ENCODE measurements at places on chromosomes 11 and 22.

- DNase-seq: no peak
These were observed 10.2 kb upstream of the SSTR3 start for GRCh38 chr22:37222440-37222971.

DNA sequence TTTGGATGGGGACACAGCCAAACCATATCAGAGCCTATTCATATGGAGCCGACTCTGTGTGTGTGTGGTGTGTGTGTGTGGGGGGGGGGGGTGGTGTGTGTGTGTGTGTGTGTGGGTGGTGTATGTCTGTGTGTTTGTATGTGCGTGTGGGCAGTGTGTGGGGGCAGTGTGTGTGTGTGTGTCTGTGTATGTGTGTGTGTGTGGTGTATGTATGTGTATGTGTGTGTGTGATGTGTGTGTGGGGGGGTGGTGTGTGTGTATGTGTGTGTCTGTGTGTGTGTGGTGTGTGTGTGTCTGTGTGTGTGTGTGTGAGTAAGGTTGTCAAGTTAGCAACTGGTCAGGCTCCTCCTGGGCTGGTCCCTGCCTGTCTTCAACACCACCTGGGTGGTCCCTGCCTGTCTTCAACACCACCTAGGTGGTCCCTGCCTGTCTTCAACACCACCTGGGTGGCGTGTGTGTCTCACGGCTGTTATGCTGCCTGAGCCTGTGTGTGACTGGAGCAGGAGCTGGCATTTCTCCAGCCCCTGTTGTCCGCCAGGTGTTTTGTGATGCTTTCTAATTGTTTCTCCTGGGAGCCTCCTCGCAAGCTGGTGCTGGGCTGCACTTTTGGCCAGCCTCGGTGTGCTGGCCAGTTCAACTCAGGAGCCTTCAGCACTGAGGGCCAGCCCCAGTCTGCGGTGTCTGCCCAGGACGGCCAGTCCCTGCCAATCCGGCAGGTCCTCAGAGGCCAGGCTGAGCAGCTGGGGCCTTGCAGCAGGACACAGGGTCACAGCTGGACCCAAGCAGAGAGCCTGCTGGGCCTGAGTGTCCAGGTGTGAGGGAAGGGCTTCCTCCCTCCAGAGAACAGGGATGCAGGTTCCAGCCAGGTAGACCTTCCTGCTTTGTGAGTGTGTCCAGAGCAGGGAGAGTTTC is 21.5 kb upstream of the PVALB start:
- DNase-seq: no peak

- peak; percentile 59 for DNase-seq
These were observed 125.1 kb downstream of the BCR start for GRCh38 chr22:23305321-23305910.

DNA sequence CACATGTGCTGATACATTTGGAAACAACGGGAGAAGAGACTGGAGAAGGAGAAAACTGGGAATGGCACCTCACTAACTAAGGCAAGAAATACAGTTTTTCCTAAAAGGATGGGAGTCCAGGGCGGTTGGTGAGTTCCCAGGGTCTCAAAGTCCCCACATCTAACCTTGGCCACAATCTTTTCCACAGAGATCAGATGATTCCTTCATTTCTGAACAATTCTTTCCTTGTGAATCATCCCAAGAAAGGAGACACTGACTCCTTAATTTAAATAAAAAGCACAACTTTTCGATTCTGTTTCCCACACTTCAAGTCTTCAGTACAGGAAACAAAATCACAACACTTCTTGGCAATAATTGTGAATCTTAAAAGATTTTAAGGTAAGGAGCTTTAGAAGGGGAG is 384.7 kb downstream of the DCDC1 start:
- peak; percentile 42 for DNase-seq

DNA sequence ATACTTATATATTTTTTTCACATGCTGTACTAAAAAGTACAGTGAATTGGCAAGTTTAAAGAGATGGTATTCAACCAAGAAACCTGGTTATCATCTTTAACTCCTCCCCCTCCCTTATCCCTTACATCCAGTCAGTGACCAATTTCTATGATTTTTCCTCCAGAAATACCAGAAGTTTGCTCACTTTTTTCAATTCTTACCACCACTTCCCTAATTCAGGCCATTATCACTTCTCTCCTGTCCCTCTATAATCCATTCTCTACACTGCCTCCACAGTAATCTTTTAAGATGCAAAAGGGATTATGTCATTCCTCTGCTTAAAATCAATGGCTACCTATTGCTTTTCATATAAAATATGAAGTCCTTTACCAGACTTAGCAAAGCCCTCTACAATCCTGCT is 62.8 kb downstream of the CEP57 start:
- DNase-seq: no peak

DNA sequence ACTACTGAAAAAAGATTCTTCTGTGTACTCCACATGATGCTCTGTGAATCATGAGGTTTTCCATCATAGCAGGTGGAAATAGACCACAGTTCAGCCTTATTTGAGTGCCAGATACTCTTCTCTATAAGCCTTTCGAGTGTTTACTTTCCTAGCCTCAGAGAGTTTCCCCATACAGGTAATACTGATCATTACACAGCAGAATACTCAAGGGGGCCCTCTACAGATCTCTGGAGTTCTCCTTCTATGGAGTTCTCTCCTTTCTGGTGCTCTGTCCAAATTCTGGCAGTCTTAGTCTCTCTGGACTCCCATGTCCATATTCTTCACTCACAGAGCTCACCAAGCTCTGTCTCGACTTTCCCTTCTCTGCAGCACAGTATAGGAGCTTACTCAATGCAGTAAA is 175.7 kb upstream of the CARD18 start:
- DNase-seq: no peak

GRCh38 chr22:44567846-44568493 is 69.9 kb upstream of the RTL6 start:
- DNase-seq: no peak

- no peak for DNase-seq
These were observed 135.0 kb upstream of the NECTIN1 start for GRCh38 chr11:119863851-119864601.

DNA sequence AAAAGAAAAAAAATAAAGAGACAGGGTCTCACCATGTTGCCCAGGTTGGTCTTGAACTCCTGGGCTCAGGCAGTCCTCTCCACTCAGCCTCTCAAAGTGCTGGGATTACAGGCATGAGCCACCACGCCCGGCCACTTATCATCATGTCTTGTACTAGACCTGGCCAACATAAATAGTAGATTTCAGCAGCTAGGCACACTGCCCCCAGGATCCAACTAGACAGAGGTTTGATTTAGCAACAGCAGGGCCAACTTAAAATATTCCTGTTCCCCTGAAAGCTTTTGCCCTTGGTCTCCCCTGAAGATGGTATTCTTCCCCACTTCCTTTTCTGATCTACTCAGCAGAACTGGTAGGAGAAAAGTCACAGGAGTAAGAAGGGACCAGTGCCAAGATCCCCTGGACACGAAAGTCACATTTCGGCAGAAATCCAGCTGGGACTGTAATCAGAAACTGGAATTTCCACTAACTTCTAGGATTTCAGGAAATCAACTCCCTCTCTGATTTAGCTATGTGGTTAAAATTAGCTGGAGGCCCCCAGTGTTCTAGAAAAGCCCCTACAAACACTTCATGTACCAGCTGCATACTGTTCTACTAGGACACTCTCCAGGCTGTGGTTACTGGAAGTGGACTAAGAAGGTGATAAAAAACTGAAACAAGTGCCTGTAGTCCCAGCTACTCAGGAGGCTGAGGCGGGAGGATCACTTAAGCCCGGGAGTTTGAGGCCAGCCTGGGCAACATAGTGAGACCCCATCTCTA is 8.9 kb upstream of the PPP2R1B start:
- DNase-seq: peak; percentile 15

- DNase-seq: no peak
These were observed 22.7 kb upstream of the CTSD start for GRCh38 chr11:1786466-1786865.

GRCh38 chr11:65478388-65479183 is 20.3 kb upstream of the MALAT1 start:
- peak; percentile 35 for DNase-seq

- DNase-seq: no peak
These were observed 60.5 kb downstream of the LIF start for GRCh38 chr22:30186041-30186440.

- no peak for DNase-seq
These were observed 630 bp downstream of the CASP4 start for GRCh38 chr11:104967534-104968354.

- DNase-seq: peak; percentile 47
These were observed 15.5 kb upstream of the RAC2 start for GRCh38 chr22:37259540-37260029.

DNA sequence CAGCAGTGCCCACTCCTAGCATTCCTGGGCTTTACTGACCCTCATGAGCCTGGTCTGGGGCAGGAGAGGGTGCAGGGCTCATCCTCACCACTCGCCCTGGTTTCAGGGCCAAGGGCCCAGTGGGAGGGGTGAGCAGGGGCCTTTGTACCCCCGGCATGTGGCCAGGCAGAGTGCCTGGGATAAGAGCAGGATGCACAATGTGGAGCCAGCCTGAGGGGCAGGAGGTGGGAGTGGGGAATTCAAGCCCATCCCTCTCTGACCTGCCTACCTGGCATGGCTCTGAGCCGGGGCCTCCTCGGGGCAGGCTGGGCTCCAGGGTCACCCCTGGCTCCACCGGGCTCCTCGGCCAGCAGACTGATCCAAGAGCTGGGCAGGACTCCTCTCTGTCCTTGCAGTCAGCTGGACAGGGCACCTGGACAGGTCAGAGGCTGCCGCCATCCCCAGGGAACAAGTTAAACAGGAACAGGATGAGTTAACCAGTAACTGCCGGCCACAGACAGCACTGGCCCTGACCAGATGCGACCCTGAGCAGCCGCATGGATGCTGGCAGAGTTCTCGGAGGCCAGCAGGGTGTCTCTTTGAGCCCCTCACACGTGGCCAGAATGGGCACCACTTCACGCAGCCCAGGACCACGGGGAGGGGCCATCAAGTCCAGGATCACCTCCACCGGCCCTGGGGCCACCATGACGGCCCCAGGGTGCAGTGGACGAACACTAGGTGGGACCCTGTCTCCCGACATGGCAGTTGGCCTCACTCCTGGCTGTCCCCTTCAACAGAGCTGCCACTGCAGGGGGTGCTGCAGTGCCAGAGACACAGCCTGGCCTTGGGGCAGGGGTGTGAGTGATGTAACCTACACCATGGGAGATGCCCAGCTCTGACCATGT is 5.0 kb downstream of the SIGIRR start:
- DNase-seq: no peak

DNA sequence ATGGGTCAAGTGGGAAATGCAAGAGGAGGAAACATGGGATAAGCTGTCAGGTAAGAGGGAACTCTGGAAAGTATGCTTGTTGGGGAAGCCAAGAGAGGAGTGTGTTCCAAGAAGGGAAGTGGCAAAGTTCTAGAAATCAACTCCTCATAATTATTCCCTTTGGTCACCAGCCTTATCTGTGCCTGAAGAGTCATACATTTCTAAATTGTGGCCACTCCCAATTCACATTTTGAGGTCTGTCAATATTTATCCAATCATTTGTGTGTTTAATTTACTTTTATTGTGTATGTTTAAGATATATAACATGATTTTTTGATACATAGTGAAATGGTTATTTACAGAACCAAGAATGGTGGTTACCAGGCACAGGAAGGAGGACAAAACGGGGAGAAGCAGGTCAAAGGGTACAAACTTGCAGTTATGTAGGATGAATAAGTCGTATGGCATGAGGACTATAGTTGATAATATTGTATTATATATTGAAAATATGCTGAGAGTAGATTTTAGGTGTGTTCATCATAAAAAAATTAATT is 131.7 kb downstream of the GRIA4 start:
- DNase-seq: no peak

- DNase-seq: no peak
These were observed 7.2 kb downstream of the MICAL2 start for GRCh38 chr11:12117611-12118010.

DNA sequence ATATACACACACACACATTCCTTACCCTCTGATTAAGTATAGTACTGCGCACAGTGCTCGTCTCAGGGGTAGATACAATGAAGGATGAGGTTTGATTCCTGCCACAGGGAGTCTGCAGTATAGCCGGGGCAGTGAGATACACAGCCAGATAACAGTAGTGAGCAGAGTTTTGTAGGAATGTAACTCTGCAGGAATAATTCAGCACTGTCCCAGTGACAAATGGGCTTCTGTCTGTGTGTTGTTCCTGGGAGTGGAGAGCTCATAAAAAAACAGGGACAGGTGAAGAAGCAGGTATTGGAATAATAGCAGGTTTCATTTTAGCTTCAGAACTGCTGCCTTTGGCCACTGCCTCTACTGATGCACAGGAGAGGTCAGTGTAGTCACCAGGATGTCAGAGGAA is 85.3 kb upstream of the OR9Q1 start:
- no peak for DNase-seq

GRCh38 chr11:120586728-120587127 is 75.2 kb downstream of the GRIK4 start:
- DNase-seq: no peak

DNA sequence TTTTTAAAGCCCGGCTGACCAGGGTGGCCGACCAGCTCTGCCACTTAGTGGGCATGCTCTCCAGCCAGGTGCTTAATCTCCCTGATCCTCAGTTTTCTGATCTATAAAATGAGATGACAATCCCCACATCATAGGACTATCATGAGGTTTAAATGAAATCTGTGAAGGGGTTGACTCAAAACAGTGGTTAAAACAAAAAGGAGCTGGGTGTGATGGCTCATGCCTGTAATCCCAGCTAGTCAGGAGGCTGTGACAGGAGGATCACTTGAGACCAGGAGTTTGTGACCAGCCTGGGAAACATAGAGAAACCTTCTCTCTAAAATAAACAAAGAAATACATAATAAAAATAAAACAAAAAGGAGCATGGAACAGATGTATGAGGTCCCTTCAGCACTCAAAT is 3.6 kb upstream of the C11orf86 start:
- DNase-seq: peak; percentile 23

GRCh38 chr22:35987487-35987886 is 41.1 kb downstream of the RBFOX2 start:
- DNase-seq: no peak

GRCh38 chr11:272195-272930 is 5.8 kb upstream of the NLRP6 start:
- DNase-seq: no peak

GRCh38 chr22:48952256-48953102 is 875.2 kb downstream of the BRD1 start:
- DNase-seq: no peak

DNA sequence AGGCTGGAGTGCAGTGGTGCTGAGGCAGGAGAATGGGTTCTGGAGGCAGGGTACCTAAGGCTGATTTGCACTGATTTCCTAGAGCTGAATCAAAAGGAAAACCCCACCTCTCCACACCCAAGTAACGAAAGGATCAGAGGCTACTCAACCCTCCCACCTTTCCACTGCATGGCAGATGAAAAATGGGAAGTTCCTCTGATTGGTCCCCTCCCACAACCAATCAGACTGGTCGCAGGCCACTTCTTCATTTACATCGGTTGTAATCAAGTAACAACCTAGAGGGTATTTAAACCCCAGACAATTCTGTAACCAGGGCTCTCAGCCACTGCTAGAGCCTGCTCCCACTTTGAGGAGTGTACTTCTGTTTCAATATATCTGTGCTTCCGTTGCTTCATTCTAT is 18.6 kb upstream of the PARVB start:
- no peak for DNase-seq

DNA sequence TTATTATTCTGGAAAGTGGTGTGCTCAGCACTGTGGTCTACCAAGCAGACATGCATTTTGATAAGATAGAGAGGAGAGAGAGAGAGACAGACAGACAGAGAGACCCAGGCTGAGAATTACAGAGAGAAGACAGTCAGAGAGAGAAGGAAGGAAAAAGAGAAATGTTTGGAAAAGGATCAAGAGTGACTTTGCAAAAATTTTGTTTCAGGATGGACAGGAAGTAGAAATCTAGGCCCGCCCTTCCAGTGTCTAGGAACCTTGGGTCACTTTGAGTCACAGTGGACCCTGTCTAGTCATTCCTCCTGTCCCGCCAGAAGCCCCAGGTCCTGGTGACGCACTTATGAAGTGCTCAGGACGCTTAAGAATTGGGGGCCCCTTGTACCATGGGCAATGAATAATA is 166.7 kb downstream of the ST3GAL4 start:
- DNase-seq: no peak
